ENCODE measurements at places on chromosomes 3 and 15.

GRCh38 chr15:76664895-76665294 is 240.2 kb downstream of the SCAPER start:
- DNase-seq = no peak

GRCh38 chr3:71518089-71518488 is 65.4 kb downstream of the FOXP1 start:
- no peak for DNase-seq

DNA sequence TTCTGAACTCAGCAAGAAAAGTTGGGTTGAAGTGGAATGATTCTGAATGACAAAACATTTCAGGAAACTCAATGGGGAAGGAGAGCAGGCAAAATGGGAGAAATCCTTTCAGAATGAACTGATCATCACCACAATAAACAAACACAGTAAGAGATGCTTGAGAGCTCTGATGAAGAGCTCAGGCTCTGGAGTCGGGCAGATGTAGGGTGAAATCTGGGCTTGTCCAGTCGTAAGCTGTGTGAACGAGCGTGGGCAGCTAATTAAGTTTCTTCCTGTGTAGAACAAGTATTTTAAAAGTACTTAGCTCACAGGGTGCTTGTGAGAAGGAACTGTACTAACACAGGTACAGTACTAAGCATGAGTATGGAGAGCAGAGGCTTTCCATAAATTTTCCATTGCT is 406.2 kb downstream of the FOXP1 start:
- DNase-seq = no peak

- no peak for DNase-seq
Observed at GRCh38 chr3:188310270-188310710, 156.3 kb downstream of the LPP start.

- no peak for DNase-seq
Observed at GRCh38 chr15:85005746-85006145, 24.1 kb downstream of the PDE8A start.

GRCh38 chr3:71702131-71703024 is 22.8 kb downstream of the EIF4E3 start:
- DNase-seq = no peak

DNA sequence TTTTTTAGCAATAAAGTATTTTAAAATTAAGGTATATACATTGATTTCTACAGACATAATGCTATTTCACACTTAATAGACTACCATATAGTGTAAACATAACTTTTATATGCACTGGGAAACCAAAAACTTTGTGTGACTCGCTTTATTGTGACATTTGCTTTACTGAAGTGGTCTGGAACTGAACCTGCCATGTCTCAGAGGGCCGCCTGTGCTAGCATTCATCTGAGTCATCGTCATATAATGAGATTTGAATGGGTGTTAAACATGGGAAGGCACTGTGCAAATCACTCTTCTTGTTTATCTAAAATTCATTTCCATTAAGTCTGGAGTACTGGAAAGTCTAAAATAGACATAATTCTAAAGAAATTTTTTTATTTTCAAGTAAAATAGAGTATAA is 12.9 kb downstream of the EIF2AK4 start:
- DNase-seq = no peak

- DNase-seq = no peak
Observed at GRCh38 chr3:13241621-13242363, 168.6 kb upstream of the IQSEC1 start.

- no peak for DNase-seq
Observed at GRCh38 chr3:12286927-12287726, 1.7 kb upstream of the PPARG start.

GRCh38 chr15:60914360-60914759 is 314.7 kb downstream of the RORA start:
- no peak for DNase-seq

- no peak for DNase-seq
Observed at GRCh38 chr3:55958605-55959004, 471.5 kb upstream of the WNT5A start.

GRCh38 chr15:38593524-38593923 is 28.9 kb upstream of the RASGRP1 start:
- DNase-seq = no peak

DNA sequence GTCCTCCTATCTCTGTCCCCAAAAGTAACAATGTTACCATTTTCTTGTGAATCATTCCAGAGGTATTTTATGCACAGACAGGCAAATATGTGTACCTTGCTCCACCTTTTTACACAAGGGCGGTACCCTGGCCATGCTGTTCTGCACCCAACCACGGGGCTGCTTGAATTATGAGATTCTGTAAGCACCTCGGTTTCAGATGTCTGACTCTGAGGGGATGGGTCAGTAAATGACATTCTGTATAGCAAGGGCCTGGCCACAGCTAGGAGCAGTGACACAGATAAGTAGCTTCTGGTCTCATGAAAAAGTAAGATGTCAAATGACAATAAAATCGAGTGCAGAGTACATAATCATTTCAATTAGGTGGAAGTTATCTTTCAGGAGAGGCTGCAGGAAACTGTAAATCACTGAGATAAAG is 30.4 kb upstream of the FLNB start:
- no peak for DNase-seq

DNA sequence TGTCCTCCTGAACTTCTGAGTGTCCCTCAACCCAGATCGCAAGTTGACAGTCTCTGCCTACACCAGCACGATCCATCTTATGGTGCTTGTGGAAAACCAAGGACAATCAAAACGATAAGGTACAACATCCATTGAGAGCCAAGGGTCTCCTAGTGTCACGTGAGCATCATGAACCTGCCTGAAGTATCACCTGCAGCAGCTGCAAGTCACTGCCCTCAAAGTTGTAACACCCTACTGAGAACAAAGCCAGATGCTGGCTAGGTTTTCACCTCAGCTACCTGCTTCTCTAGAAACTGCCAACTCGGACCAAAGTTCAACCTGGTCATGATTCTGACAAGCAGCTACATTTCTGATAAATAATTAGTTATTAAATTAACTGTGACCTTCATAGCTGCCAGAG is 17.5 kb downstream of the C2CD4B start:
- no peak for DNase-seq

DNA sequence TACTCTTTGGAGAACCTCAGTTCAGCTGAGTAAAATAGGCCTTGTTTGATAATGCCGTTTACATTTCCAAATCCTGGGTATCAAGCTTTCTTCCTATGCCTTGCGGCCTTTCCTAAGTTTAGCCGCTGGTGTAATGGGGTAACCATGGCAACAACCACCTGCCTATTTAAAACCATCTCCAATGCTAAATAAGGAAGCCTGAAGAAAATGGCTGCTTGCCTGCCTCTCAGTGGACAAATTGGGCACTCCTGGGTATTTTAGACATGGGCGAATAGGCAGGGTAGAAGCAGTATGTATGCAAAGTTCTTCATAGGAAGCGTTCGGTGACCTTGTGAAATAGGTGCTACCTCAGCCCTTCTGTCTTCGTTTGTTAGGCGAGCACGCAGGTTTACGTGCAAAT is 122.7 kb downstream of the DGKG start:
- DNase-seq = no peak

DNA sequence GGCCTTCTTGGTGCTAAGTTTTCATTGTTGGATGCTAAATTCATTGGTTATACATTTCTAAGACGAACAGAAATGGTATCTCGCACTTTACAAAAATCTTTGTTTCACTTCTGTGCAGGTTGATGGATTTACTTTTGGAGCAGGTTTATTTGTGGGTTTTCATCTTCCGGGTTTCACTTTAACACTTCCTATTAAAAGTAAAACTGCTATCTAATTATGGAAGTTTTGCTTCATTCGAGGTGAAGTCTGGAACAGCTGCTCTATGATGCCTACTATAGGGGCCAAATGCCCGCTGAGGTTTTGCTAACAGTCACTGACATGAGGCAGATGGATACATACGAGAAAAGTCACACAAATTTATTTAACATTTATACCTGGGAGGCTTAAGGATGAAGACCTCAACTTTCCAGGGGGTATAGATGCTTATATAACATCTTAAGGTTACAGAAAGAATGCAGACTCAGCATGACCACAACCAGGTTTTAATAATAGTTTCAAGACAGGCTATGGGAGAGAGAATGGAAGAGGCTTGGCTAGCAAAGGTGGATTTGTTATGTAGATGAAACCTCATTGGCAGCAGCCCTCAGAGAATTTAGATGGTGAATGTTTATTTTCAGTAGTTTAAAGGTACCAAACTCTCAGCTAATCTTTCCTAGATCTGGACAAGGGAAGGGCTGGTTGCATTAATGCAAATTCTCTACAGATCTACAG is 54.2 kb downstream of the OSTN start:
- no peak for DNase-seq

- DNase-seq = no peak
Observed at GRCh38 chr3:153706706-153707105, 414.5 kb upstream of the ARHGEF26 start.

GRCh38 chr3:173892547-173892946 is 495.0 kb downstream of the NLGN1 start:
- DNase-seq = no peak

GRCh38 chr15:36880913-36881460 is 219.4 kb downstream of the MEIS2 start:
- DNase-seq = no peak

- DNase-seq = no peak
Observed at GRCh38 chr3:31493149-31493548, 39.6 kb upstream of the STT3B start.

GRCh38 chr15:70100474-70101341 is 3.0 kb upstream of the TLE3 start:
- DNase-seq = peak; percentile 53

DNA sequence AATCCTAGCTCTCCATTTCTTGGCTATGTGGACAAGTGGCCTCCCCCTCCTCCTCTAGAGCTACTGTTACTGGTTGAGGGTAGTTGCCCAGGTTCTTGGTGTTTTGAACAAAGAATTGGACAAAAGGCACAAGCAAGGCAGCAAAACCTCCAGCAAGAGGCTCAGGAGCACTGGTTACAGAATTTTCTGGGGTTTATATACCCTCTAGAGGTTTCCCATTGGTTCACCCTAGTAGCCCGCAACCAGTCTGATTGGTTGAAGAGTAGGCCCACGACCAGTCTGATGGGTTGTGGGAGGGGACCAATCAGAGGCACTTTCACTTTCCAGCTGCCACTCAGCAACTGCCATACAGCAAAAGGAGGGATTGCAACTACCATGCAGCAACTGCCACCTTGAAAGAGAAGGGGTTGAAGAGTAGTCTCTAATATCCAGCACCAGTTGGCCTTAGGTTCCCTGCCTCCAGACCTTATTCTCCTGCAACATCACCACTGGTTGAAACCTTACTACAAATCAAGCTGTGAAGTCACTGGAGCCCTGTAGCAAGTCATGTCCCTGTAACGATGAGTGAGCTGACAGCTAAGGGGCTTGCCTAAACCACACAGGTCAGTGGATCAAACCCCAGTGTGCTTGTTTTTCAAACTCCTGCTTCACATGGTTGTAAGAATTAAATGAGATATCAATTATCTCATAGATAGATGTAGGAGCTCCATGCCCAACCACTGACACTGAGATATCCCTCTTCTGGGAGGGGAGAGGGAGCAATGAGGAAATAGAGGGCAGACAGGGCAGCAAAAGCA is 2.9 kb upstream of the C15orf39 start:
- no peak for DNase-seq

- no peak for DNase-seq
Observed at GRCh38 chr3:84136425-84136824, 822.4 kb upstream of the CADM2 start.

DNA sequence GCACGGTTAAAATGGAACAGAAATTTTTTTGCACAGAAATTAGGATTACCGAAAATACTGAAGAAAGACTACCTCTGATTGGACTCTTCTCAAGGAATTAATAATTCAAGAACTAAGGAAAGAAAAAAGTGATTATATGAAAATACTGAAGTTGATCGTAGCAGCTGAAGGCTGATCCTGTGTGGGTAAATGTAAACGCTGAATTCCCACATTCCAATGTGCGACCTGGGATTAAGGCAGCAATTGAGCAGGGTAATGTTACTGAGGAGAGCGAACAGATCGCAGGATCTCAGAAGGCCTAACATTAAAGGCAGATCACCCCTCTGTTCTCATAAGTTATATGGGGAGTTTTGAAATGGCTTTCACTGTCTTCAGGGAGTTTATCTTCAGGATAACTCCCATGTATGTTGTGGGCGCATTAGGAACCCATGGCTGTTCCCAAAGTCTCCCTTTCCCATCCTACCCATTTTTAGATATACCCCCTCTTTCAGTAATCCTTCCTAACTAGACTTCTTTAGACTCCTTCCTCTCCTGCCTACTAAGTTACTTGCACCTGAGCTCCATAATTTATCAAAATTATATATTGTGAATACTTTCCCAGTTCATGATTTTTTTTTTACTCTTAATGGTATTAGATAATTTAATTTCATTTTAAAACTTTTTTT is 1.0 kb upstream of the UBL7 start:
- DNase-seq = no peak

GRCh38 chr3:120907659-120908029 is 361 bp upstream of the STXBP5L start:
- DNase-seq = no peak

- no peak for DNase-seq
Observed at GRCh38 chr3:57689367-57690053, 3.4 kb downstream of the DENND6A start.

DNA sequence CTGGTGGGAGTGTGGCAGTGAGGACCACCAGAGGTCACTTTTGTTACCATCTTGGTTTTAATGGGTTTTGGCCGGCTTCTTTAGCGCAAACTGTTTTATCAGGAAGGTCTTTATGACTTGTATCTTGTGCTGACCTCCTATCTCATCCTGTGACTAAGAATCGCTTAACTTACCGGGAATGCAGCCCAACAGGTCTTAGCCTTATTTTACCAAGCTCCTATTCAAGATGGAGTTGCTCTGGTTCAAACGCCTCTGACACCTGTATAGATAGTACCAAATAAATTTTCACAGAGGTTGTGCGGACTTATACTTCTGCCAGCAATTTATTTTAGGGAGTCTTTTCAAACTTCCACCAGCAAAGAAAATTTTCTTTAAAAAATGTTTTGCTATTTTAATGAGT is 13.6 kb upstream of the SLCO3A1 start:
- DNase-seq = no peak

GRCh38 chr15:69742361-69742760 is 289.7 kb downstream of the RPLP1 start:
- DNase-seq = no peak

GRCh38 chr3:169659096-169659819 is 4.3 kb downstream of the MECOM start:
- DNase-seq = no peak

DNA sequence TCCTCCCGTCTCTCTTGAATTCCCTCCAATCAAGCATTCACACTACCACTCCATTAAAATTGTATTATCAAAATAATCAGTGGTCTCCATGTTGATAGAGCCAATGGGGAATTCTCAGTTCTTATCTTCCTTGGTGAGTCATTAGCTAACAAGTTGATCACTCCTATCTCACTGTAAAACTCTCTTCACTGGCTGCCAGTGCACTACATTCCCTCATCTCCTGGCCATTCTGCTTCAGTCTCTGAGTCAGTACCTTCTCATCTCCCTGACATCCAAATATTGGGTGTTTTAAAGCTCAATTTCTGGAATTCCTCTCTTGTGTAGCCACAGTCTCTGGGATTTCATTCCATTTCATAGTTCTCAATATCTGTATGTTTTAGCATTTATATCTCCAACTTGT is 175.2 kb downstream of the ALDH1A2 start:
- no peak for DNase-seq
